ENCODE measurements at places on chromosomes 4 and X. TPM values are rescaled to one million over a fixed set of nuclear protein-coding genes. Genes with fewer than 3 reads are reported as not detected.

SOX3 gene
- not detected for total RNA-seq

USP26 gene
- total RNA-seq = not detected

TMPRSS11D gene
- not detected for total RNA-seq

CPLX1 gene
- total RNA-seq = 0.64 TPM

ZBED1 gene
- 31.6 TPM for total RNA-seq

RPA4 gene
- total RNA-seq = not detected

TRIM75 gene
- total RNA-seq = not detected

VCX2 gene
- not detected for total RNA-seq

SORBS2 gene
- 9.3 TPM for total RNA-seq

IDUA gene
- 16.1 TPM for total RNA-seq

SLC16A2 gene
- 6.6 TPM for total RNA-seq

UVSSA gene
- total RNA-seq = 9.8 TPM

TMEM31 gene
- total RNA-seq = not detected

CXCR3 gene
- not detected for total RNA-seq

ATRX gene
- 96.9 TPM for total RNA-seq

GAGE12F gene
- 1.1 TPM for total RNA-seq

ASMT gene
- not detected for total RNA-seq

BRS3 gene
- total RNA-seq = not detected

ANOS1 gene
- total RNA-seq = 1.2 TPM

ACE2 gene
- total RNA-seq = not detected

VCX3B gene
- total RNA-seq = not detected

AFP gene
- not detected for total RNA-seq

GAB1 gene
- total RNA-seq = 13.1 TPM

SLC49A3 gene
- total RNA-seq = 0.81 TPM

BTK gene
- not detected for total RNA-seq

CXCL5 gene
- total RNA-seq = not detected

HSFX2 gene
- not detected for total RNA-seq

IL1RAPL2 gene
- not detected for total RNA-seq

MAGEA2B gene
- 0.77 TPM for total RNA-seq

SLC26A1 gene
- total RNA-seq = 0.41 TPM

TMSB15C gene
- 4.2 TPM for total RNA-seq

PRSS12 gene
- total RNA-seq = 3.0 TPM

CDS1 gene
- total RNA-seq = 3.0 TPM

RADX gene
- not detected for total RNA-seq

IL2 gene
- total RNA-seq = not detected

IQCM gene
- 0.21 TPM for total RNA-seq

DCLK2 gene
- 59.4 TPM for total RNA-seq

LUZP4 gene
- total RNA-seq = not detected

Measured in A172 (cell line).